K562 (cell line): ENCODE measurements at places on chromosomes 5 and 9.

DNA sequence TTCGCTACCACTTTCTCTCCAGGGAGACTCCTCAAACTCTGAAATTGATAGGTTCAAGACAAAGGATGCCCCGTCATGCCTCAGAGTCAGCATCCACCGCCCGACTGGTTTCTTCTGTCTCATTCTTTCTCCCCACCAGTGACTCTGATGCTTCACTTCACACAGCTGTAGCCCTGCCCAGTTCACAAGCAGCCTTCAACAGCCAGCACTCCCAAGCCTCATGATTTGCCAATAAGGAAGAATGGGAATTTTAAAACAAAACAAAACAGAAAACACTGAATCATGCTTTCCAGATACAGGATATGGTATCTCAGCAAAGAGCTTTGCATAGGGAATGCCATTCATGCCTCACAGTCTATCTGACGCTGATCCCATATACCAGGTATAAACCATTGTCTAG is 371.2 kb upstream of the RORB start:
- DNase-seq = no peak

- DNase-seq = no peak
Measured at GRCh38 chr9:132410642-132411041, 631 bp downstream of the CFAP77 start.

DNA sequence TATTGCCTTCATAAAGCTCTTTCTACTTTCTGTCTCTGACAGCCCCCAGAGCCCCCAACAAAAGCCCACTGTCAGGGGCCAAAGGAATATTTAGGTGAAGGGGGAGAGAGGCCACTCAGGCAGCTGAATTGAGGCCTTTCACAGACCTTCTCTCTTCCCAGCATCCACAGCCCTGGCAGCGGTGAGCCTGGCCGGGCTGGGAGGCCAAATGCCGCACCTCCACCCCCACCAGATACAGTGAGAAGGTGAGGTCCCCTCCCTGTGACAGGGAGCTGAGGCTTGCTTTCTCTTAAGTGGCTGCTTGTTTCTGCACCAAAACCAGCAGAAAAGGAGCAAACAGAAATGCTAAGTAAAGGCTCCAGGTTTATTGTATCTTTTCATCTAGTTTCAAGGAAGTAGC is 168.1 kb downstream of the ROR2 start:
- DNase-seq = no peak

DNA sequence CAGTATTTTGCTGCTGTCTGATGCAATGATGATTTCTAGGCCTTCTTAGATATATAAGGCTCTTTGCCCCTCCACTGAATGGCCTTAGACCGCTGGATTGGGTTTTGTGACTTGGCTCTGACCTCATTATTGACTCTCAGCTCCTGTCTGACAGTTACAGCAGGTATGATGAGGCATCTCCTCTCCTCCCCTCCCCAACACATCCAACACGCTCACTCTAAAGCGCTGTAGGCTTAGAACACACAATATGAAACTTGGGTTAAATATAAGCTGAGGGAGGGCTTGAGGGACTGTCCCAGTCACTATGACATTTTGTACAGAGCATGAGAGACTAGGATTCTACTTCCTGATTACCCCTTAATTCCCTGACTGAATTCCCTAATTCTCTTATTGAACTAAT is 18.8 kb upstream of the CER1 start:
- DNase-seq = no peak

DNA sequence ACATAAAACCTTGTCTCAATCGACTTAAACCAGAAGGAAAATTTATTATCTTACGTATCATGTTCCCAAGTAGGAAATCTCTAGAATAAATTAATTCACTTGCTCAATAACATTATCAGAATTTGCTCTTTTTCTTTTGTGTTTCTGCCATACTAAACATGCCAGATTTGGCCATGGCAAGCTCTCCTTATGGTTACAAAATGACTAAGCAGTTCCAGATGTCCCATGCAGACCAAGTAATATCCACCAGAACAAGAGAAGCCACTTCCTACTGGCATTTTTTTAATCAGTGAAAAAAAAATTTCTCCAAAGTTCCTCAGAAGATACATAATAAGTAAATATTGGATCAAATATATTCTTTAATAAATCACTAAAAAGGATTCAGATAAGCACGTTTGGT is 25.2 kb upstream of the ADAMTS6 start:
- no peak for DNase-seq

GRCh38 chr9:90870621-90871326 is 69.2 kb downstream of the SYK start:
- peak; percentile 21 for DNase-seq

- no peak for DNase-seq
Measured at GRCh38 chr5:176513788-176514187, 23.4 kb downstream of the RNF44 start.

DNA sequence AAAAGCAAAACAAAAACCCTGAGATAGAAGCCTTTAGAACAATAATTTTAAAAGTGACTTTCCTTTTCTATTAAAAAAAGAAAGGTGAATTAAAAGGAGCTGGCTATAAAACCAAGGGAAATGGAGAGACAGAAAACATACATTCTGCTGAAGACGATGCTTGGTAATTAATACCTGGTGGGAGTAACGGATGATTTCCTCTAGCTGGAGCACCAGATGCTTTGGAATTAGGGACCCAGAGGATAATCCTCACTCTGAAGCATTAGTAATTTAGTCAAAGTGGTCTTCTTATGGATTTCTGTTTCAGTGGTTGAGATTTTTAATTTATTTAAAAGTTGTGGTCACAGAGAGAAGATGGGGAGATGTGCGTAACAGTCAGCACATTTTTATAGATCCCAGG is 982.5 kb downstream of the TLE4 start:
- no peak for DNase-seq

DNA sequence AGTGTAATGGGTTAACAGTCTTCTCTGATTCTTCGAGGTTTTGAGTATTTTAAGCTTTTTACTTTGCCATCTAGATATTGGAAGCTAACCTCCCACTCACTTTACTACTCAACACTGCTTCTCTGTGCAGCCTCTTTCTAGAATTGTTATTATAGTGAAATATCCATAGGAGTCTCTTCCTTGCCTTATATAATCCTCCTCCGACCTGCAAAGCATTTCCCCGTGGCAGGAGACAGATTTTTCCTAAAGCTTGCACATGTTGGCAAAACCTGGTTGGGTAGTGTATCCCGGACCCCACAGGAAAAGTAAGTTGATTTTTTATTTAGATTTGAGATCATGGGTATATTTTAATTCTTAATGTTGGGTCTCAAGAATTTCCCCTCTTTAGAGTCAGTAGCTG is 249.1 kb downstream of the CD180 start:
- no peak for DNase-seq

- no peak for DNase-seq
Measured at GRCh38 chr9:80789831-80790230, 899.5 kb downstream of the TLE1 start.

- DNase-seq = no peak
Measured at GRCh38 chr5:152688561-152689249, 283.6 kb upstream of the NMUR2 start.

DNA sequence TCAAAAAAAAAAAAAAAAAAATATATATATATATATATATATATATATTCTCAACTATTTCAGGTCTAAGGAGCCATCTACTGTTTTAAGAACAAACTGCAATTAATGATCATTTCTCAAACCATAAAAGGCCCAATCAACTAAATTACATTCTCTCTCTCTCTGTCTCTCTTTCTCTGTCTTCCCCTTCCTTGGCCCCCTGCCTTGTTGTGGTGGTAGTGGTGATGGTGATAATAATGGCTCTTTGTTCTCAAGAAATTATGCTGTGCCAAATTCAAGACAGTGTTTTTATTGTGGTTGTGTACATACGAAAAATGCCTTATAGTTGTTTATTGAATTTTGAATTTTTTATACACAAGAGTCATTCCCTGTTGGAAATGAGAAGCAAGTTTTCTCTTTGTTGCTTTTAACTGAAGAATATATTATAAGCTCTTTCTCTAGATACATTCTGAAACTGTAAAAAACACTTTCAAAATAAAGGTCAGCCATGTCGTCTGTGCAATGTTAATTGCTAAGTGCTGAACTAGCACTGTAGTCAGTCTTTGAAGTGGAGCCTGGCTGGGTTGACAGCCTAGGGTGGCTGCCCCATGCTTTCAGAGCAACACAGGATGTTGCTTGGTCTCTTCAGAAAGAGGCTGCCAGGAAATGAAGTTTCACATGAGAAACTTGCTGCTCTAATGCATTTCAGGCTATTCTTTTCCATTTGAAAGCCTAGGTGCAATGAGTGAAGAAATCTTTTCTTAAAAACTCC is 96.0 kb downstream of the HINT1 start:
- no peak for DNase-seq

DNA sequence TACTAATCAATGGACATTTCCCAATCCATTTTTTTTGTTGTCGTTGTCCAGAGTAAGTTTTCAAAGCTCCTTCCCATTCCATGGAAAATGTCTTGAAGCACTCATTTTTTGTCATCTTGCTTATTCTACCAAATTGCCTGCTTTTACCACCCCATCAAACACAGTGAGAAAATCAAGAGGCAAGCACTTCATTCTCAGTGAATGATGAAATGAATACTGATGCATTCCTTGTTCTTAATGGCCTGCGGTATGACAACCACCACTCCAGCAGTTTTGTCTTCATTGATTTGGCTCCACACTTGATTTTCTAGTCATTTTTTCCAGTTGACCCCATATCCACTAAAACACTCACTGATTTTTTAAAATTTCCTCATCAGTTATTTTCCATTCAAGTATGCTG is 193.5 kb upstream of the ANKH start:
- DNase-seq = no peak

DNA sequence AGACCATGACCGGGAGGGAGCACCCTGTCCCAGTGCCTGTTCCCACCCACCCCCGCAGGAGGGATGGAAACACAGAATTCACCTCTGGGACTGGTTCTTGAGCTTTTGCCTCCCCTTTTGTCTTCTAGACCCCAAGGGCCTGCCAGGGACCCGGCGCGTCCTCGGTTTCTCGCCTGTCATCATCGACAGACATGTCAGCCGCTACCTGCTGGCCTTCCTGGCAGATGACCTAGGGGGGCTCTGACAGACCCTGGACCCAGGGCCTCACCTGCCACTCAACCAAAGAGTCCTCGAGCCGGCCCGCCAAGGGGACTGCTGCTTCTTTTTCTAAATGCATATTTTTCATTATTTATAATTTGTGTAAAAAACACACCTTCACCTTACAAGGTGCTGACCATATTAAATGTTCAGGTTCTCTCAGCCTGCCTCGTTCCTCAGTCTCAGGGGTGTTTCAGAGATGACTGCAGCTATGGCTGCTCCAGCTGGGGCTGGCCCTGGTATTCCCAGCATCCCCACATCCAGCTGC is 16.9 kb downstream of the CARD19 start:
- DNase-seq = no peak

- no peak for DNase-seq
Measured at GRCh38 chr9:17669206-17669605, 90.3 kb downstream of the SH3GL2 start.

DNA sequence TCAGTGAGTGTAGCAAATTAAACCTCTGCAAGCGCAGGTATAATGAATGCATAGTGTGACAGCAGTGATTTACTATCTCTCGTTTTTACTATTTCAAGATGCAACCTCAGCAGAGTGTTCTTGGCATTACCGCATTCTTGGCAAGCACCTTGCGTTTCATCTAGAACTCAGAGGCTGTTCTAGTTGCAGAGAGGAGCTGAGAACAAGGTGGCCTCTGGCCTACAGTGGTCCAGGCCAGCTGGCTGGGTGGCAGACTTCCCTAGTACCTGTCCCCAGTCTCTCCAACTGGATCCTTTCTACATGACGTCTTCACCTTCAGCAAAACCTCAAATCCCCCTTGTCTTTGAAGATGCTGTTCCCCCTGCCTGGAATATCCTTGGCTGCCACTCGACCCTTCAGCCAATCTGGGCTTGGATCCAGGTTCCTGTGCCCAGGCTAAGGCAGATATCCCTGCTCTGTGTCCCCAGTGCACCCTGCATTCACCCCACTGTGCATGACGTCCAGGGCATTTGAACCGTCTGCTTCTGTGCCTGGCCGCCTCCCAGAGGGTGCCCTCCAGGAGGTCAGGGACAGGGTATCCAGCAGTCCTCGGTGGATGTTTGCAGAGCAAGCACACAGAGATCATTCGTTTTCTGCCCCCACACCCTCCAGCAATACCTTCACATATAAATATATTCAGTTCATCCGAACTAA is 120.4 kb upstream of the CPEB4 start:
- no peak for DNase-seq

- no peak for DNase-seq
Measured at GRCh38 chr9:126861707-126862103, 1.3 kb downstream of the ZBTB34 start.

DNA sequence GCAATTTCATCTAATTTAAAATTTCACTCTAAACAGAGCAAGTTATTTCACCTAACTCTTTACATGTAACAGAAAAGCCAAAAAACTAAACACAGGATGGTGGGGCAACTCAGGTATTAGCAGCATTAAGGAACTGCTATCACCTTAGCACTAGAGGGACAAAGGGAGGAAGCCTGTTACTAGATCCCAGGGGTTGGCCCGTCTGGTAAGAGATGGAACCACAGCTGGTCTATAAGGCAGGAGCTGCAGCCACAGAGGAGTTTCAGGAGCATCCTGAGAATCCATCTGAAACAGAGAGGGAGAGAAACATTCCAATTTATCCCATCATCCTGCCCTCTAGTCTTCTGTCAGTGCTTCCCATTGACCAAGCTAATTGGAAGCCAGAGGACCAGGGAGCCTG is 300.3 kb downstream of the MRPS30 start:
- DNase-seq = no peak

- DNase-seq = no peak
Measured at GRCh38 chr5:114319236-114319635, 42.6 kb upstream of the KCNN2 start.

GRCh38 chr9:107931071-107931715 is 441.6 kb upstream of the KLF4 start:
- DNase-seq = no peak

GRCh38 chr9:121297389-121297788 is 29.4 kb downstream of the GSN start:
- DNase-seq = no peak

DNA sequence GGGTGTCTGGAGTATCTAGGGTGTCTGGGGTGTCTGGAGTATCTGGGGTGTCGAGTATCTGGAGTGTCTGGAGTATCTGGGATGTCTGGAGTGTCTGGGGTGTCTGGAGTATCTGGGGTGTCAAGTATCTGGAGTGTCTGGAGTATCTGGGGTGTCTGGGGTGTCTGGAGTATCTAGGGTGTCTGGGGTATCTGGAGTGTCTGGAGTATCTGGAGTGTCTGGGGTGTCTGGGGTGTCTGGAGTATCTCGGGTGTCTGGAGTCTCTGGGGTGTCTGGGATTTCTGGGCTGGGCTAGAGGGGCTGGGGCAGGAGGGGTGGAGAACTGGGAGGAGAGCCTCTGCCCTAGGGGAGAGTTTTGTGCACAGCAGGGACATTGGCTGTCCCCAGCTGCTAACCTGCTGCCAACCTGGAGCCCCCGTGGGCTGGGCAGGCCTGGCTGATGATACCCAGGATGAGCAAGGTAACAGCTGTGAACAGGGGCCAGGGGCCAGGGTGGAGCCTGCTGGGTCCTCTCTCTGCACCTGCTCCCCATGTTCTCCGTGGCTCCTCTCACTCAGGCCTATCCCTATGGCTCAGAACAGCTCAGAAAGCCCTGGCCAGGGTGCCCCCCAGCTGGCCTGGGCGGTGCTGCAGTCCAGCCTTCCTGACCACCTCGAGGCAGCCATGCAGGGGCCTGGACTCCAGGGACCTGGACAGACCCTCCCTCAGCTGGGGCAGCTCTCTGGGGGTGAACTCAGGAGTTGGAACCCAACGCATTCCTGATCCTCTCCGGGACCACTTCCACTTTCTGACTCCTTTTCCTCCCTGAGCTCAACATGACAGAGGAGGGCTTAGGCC is 29.9 kb downstream of the LHX3 start:
- no peak for DNase-seq
